Hematopoietic multipotent progenitor cell treated with erythropoietin and hydrocortisone succinate and interleukin-3 and kit ligand, for 6 days (in vitro differentiated cells): ENCODE measurements at places on chromosomes 5 and 9.

- DNase-seq: no peak
Observed at GRCh38 chr5:72452515-72453245, 54.5 kb downstream of the ZNF366 start.

- DNase-seq: no peak
Observed at GRCh38 chr5:81021951-81022687, 62.0 kb downstream of the RASGRF2 start.

GRCh38 chr5:32445287-32445758 lies 783 bp upstream of the ZFR start:
- no peak for DNase-seq

DNA sequence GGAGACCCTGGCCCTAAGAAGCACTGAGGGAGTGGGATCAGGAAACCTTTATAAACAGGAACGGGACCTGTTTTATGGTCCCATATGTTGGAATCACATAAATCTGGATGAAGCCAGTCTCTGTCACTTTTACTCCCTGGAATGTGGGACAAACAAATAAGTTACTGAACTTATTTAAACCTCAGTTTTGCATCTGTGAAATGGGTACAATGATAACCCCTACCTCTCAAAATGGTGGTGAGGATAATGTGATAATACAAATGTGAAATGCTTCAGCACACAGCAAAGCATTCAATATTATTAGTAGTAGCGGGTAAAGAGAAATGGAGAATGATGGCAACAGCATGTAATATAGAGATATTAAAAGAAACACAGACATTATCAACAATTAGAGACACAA lies 298.9 kb downstream of the ZSWIM6 start:
- no peak for DNase-seq

DNA sequence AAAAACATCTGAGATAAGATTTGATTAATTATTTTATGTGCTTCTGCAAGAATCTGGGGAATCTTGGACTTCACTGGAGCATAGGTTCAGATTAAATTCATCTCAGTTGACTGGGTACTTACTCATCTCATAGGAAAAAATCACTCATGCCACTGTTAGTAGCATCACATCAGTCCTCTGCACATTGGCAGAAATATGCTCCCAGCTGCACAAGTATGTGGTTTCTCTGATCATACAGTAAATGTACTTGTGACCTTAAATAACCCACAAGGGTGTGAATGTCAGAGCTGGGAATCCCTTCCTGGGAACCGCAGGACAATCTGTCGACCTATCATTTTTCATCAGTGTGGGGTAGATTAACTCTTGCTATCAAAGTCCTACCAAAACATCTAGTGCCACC lies 203.7 kb upstream of the SLC24A2 start:
- DNase-seq: no peak
